ENCODE measurements at places on chromosomes 1 and 21.
A peak's percentile ranks its signal among the peaks of the same experiment; 100 is the strongest.

DNA sequence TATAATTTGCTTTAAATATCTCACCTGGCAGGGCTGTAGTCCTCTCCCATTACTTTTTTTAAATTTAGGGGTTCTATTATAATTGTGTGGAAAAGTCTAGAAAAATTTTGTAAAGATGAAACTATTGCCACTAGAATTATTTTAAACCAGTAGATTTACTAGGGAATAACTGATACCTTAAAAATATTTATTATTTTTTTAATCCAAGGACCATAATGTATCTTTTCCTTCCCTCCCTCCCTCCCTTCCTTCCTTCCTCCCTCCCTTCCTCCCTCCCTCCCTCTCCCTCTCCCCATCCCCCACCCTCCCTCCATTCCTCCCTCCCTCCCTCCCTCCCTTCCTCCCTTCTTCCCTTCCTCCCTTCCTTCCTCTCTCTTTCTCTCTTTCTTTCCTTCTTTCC, 90.5 kb downstream of the DNM3 start:
- no peak for DNase-seq

GRCh38 chr1:117147856-117148588, 26.5 kb upstream of the TRIM45 start:
- DNase-seq: no peak

DNA sequence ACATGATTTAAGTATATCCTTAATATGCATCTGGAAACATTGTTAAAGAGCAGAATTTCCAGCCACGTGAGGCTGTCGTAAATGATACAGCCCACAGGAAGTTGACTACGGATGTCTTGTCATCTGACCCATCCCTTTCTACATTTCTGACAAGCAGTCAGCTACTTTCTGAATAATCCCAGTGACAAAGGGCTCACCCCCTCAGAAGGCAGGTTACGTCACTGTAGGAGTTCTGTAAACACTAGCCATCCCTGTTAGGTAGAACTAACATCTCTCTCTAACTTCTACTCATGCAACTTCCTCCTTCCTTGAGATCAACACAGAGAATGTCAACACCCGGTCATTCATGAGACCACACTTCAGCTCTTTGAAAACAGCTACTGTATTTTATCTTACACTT, 259.2 kb downstream of the GREM2 start:
- no peak for DNase-seq

- no peak for DNase-seq
Observed at GRCh38 chr1:205783904-205784303, 8.6 kb upstream of the RAB29 start.

DNA sequence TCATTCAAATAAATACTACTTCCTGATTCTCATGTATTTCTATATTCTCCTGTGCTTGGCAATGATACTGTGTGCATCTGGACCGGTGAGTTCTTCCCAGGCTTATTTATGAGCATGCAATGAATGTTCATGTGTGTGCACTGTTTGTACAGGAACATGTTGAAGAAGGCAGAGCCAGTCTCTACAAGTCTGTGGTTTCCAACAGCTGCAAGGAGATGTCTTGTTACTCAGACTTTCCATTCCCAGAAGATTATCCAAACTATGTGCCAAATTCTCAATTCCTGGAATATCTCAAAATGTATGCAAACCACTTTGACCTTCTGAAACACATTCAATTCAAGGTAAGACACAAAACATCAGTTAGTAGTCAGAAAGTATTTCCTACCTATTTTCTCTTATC, 19.1 kb downstream of the FMO1 start:
- DNase-seq: no peak

DNA sequence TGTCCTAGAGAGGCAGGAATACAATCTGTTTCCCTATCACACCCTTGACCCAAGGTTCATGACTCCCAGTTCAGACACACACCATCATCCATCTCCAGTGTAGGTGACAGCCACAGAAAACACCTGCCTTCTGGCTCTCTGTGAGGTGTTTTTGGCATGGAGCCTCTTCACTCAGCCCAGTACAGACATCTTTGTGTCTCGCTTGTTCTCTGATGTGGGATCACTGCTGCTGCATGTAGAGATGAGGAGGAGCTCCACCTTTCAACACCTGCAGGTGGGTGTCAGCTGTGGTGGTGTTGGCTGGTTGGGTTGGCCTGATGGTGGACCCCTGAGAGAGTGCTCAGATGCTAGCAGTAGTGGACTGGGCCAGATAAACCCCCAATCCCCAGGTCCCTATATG, 916.7 kb upstream of the B3GALT2 start:
- no peak for DNase-seq

- DNase-seq: no peak
Observed at GRCh38 chr1:201004732-201005131, 18.8 kb downstream of the KIF21B start.

DNA sequence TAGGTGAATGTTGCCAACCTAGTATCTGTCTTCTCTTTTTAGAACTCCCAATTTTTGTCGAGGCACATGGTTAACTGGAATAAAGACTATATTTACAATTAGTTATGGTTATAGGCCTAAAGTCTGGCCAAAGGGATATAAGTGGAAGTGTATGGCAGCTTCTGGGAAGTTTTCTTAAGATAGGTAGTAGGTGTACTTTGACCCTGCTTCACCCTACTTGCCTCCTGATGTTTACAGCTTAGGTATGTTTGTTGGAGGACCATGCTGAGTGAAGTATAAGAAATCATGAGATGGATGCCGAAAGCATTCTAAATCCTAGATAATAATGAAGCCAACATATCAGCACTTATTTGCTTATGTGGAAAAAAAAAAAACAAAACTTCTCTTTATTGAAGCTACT, 272.1 kb downstream of the S1PR1 start:
- DNase-seq: no peak

DNA sequence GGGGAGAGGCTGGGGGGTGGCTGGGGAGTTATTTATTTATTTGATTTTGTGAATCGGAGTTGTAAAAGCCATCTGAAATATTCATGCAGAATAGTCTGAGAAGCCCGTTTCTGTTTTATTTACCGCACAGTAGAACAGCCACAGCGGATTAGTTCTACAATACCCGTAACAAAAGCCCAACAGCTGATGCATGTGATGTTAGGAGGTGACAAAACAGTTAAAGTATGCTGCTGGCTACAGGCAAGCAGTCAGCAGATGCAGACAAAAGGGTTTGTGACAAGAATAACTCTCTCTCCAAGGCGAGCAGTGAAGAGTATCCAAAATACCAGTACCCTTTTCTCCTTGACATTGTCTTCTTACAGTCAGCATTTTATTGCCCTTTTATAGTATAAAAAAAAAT, 42.0 kb downstream of the PROX1 start:
- no peak for DNase-seq

GRCh38 chr1:99685516-99686180, 39.7 kb downstream of the PALMD start:
- DNase-seq: peak; percentile 9

DNA sequence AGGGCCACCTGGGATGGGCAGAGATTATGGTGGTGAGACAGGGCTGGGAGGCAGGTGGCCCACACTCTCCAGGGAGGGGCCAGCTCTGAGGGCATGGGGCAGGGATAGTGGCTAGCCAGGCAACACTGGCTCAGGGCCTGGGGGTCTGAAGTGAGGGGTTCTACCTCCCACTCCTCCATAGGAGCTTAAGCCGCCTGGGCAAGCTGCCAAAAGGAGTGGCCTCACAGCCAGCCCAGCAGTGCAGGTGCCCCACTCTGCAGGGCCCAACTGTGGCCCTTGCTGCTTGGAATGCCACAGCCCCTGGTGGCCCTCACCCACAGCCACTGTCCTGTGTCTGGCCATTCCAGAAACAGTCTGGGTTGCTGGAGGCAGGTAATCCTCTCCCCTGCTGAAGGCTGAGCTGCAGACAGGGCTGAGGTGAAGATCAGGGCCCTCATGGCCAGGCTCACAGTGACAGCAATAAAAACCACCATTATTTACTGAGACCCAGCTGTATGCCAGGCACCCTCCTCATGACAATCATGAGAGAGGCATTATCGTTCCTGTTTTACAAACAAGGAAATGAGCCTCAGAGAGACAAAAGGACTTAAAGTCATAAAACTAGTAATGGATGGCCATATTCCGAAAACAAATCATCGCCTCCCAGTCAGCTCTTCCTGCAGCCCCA, 31.0 kb downstream of the KIF21B start:
- DNase-seq: no peak

DNA sequence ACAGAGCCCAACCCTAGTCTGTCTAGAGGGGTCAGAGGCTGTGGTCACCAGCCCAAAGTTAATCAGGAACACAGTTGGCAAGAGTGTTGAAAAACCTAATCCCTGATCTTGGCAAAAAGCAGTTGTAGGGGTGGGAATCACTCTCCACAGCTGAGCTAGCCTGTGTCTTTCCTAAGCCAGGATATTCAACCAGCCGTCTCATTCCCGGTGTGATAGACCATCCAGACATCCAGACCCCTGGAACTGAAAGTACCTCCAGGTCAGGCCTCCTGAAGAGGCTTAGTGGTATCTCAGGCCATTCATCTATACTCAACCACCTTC, 4.9 kb downstream of the LHX9 start:
- DNase-seq: no peak

DNA sequence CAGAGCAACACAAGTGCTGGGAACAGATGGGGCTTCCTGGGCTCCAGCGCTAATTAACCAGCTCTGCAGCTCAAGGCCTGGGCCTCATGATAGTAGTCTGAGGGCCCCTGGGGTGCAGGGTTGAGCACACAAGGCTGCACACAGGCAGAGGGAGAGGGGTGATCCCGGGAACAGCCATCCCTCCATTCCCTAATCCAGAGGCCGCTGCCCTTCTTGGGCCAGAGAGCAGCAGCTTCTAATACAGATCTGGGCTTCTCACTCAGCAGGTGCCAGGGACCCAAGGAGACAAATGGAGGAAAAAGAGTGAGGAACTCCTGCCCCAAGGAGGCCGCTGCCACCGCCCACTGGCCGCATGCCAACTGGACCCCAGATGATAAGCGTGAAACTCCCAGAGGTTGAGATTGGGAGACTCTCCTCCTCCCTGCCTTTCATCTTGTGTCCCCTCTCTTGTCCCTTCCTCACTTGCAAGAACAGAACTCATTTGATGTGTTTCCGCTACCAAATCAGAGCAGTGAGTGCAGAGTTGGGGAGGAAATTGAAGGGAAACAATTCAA, 58.0 kb upstream of the IFNAR2 start:
- DNase-seq: no peak

DNA sequence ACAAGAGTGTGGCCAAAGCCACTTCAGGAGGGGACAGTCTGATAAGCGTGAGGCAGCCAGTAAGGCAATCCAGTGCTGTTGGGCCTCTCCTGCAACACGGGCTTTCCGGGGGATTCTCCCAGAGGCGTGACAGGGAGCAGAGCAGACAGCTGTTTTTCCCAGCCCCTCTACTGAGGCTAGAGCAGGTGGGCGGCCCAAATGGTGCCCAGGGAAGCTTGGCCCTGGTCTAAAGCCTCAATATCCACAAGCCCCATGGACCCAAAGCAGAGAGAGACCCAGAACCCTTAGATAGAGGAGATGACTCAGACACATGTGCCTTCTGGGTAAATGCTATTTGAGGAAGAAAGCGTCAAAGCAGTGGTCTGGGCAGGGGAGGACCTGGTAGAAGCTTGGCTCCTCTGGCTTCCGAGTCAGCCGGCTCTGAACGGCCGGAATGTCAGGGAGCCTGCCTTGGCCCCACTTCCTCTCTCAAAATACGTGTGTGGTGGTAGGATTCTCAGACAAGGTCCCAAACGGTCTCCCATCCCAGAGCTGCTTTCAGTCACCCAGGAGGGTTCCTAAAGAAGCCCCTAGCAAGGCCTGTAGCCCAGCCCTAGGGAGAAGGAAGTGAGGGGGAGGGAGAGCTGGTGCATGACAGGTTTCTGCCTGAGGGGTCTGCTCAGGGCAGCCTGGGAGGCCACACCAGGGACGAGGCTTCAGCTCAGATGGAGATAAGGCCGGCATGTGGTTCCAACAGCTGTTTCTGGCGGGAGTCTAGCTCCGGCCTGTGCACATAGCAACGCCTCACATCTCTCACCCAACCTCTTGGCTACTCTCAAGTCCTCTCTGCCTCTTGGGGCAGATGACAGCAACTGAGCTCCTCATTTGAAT, 28.8 kb downstream of the PIK3C2B start:
- no peak for DNase-seq

- DNase-seq: no peak
Observed at GRCh38 chr1:81379430-81379829, 421.3 kb upstream of the ADGRL2 start.

DNA sequence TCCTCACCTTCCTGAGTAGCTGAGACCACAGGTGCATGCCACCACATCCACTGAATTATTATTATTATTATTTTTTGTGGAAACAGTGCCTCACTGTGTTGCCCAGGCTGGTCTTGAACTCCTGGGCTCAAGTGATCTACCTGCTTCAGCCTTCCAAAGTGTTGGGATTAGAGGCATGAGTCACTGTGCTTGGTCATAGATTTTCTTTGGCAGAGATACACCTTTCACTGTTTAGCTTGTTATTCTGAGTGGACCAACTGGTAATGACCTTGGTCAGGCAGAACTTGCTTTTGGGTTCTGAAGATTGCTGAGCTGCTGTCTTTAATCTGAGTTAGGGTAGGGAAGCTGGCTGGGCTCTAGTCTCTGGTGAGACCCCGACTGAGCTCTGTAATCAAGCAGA, 66.8 kb downstream of the DNAH14 start:
- DNase-seq: no peak

GRCh38 chr1:91308544-91308943, 96.1 kb downstream of the HFM1 start:
- no peak for DNase-seq

GRCh38 chr1:205343431-205344065, 13.2 kb downstream of the KLHDC8A start:
- no peak for DNase-seq

GRCh38 chr21:45599146-45599581, 44.4 kb upstream of the PCBP3 start:
- DNase-seq: no peak

GRCh38 chr1:201594575-201595245, 55.8 kb downstream of the NAV1 start:
- no peak for DNase-seq

- no peak for DNase-seq
Observed at GRCh38 chr21:34734696-34735095, 65.9 kb downstream of the CLIC6 start.

- no peak for DNase-seq
Observed at GRCh38 chr21:26686278-26686677, 113.2 kb upstream of the CYYR1 start.

GRCh38 chr1:157137408-157138219, 581 bp downstream of the ETV3 start:
- DNase-seq: no peak

- no peak for DNase-seq
Observed at GRCh38 chr1:56835657-56836056, 16.5 kb upstream of the FYB2 start.

DNA sequence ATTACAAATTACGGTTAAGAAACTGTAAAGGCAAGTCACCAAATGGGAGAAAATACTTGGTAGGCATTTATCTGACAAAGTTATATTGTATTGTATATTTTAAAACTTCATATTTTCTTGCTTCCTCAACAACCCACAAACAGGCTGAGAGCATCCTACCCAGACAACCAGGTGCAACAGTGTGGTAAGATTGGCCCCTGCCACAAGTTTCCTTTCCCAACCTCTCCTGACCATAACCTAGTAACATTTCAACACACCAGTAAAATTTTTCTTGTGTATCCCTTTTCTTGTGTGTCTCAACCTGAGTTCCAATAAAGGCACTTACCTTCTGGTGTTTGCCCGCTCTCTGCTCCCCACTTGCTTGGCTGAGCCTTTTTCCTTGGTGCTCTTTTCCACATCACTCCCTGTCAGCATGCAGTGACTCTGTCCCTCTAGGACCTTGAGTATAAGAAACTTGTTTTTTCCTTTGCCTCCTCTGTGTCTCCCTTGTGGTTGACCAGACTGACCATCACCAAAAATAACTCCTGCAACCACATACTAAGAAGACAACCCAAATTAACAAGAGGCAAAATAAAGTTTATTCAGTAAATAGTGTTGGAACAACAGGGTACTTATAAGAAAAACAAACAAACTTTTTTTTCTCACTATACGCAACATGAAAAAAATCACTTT, 40.9 kb downstream of the FCRL3 start:
- DNase-seq: no peak

Data from stimulated activated CD8-positive, alpha-beta memory T cell treated with anti-CD3 and anti-CD28 coated beads, Interleukin-4, amount 100 ng/mL, for 24 hours (primary cell).